OCI-LY7 (cell line): ENCODE measurements at places on chromosomes 11 and 22. TPM values are rescaled to one million over a fixed set of nuclear protein-coding genes. Genes with fewer than 3 reads are reported as not detected.

The PCSK7 gene
- total RNA-seq: 91.2 and 104 TPM in 2 replicates

GRCh38 chr22:32352681-32353080 is 5.0 kb upstream of the RFPL3 start:
- no peak for DNase-seq

GRCh38 chr11:79258576-79258975 is 182.3 kb downstream of the TENM4 start:
- DNase-seq: no peak

GRCh38 chr11:66281776-66282467 is 3.9 kb downstream of the CNIH2 start:
- no peak for DNase-seq

- no peak for DNase-seq
Observed at GRCh38 chr22:46569848-46570695, 32.7 kb upstream of the CELSR1 start.
